ENCODE measurements at places on chromosomes 7 and 10.

GRCh38 chr10:72719941-72720592 is 28.1 kb downstream of the MCU start:
- DNase-seq = no peak

GRCh38 chr10:59672150-59672875 is 37.3 kb downstream of the SLC16A9 start:
- DNase-seq = no peak

DNA sequence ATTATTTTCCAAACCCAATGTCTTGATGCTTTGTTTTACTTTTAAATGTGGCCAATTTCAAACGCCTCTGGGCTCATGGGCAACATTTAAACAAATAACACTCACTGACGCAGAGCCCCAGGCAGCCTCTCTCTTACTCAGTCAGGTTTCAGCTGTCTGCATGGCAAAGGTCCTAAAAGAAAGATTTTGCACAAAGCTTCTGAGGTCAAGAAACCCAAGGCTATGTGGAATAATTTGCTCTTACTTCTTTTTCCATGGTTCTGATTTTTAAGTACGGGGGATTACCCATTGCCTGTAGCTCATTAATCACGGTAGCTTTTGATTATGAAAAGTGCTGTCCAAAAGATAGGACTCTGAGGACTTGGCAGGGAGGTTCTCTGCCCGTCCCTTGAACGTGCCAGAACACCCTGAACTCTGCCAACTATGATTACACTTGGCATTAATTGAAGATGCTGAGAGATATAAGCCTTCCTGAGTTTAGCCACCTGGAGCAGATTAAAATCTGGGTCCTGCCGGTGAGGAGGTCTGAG is 14.1 kb upstream of the MSRB2 start:
- DNase-seq = no peak

- DNase-seq = no peak
Observed at GRCh38 chr7:128835790-128836641, 5.8 kb downstream of the FLNC start.

GRCh38 chr10:127069436-127069835 is 127.0 kb downstream of the INSYN2A start:
- no peak for DNase-seq

DNA sequence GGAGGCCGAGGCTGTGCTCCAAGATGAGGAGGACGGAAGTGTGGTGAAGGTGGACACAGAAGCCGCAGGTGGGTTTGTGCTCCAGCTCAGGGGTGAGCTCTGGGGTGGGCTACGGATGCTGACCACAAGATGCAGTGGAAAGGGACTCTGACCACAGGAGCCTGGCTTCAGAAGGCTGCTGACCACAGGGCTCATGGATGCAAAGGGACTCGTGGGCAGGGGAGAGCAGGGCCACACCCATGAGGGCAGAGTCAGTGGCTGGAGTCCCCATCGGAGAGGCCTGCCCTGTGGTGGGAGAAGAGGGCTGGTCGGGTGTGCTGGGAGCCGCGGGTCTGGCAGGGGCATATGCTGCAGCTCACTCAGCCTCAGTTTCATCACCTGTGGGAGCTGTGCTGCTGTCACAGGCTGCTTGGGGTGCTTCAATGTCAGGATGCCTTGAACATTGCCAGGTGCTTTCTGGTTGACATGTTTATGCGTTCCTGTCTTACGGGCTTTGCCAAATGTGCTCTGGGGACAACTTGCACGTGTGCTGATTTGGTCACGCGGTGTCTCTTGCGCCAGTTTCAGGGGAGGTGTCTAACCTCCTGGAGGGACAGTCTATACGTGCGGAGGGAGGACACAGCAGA is 13.7 kb downstream of the SCART1 start:
- no peak for DNase-seq

DNA sequence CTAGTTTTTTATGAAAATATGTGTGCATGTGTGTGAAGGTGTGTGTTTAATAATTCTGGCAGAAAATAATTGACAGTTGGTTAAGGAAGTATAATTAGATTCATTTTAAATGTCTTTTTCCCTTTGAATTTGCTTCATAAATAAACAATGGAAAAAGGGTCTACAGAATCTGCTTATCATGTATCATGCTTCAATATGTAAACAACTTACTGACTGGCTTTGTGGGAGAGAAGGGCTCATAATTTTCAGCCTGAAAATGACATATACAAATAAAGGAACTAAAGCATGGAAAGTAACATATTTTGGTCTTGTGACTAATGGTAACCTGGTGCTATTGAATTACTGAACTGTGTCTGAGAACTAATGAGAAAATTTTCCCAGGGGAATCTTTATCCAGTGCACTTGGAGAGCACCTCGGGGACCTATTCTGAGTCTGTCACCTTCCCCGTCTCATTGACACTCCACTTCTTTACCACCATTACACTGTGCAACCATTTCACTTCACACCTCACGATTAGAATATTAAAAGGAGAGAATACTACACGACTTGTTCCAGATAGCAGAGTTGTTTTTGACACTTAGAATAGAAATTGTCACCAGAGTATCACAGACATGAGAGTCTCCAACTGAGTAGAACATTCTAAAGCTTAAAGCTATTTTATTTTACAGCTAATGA is 298.6 kb downstream of the TFEC start:
- DNase-seq = no peak

DNA sequence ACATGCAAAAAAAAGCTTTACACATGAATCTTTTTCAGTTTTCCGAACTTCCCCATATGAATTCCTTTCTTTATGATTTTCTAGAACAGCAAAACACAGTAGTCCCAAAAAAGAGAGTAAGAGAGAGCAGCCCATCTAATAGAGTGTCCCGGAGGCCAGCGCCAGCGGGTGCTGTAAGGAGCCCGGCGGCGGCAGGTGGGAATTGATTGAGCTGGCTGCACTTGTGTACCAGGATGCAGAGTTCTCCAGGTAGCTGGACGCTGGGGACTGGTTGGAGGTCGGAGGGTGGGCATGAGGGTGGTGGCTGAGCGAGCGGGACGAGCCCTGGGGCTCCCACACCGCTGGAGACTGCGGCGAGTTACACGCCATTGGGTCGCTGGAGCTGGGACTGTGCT is 4.0 kb downstream of the DLX5 start:
- no peak for DNase-seq

Measured in activated CD4-positive, CD25-positive, alpha-beta regulatory T cell treated with anti-CD3 and anti-CD28 coated beads, Interleukin-2, amount 50 U/mL, for 16 hours (primary cell).